ENCODE measurements at places on chromosomes 1 and 21. TPM values are rescaled to one million over a fixed set of nuclear protein-coding genes. Genes with fewer than 3 reads are reported as not detected.

Gene MIXL1
- polyA plus RNA-seq: 2.2 TPM

Gene LIN28A
- 0.23 TPM for polyA plus RNA-seq

Gene ANXA9
- 8.8 TPM for polyA plus RNA-seq

Gene FCAMR
- not detected for polyA plus RNA-seq

Gene CELA3B
- not detected for polyA plus RNA-seq

Gene IRF6
- polyA plus RNA-seq: 31.0 TPM

Gene DNAH14
- 15.2 TPM for polyA plus RNA-seq

Gene DMRTA2
- polyA plus RNA-seq: not detected

Gene SLC22A15
- 3.4 TPM for polyA plus RNA-seq

Gene TSPAN1
- polyA plus RNA-seq: 69.8 TPM

Gene CFAP45
- polyA plus RNA-seq: not detected

Gene S100A7A
- polyA plus RNA-seq: not detected

Gene GPR153
- 7.1 TPM for polyA plus RNA-seq

Gene LCE1D
- not detected for polyA plus RNA-seq

Gene LYSMD1
- polyA plus RNA-seq: 2.5 TPM

Gene ATP8B2
- 11.7 TPM for polyA plus RNA-seq

Gene KLF17
- not detected for polyA plus RNA-seq

Gene IL6R
- 39.2 TPM for polyA plus RNA-seq

Gene TNFSF4
- 0.80 TPM for polyA plus RNA-seq

Gene COL24A1
- polyA plus RNA-seq: 3.2 TPM

Gene OLIG2
- polyA plus RNA-seq: not detected

Gene WLS
- polyA plus RNA-seq: 79.9 TPM

Gene C1orf116
- polyA plus RNA-seq: 18.7 TPM

Gene CTTNBP2NL
- 10.2 TPM for polyA plus RNA-seq

Gene DIO1
- polyA plus RNA-seq: 24.2 TPM

Gene LYPD8
- not detected for polyA plus RNA-seq

Gene CCNL2
- 364 TPM for polyA plus RNA-seq

Gene MAPKAPK2
- polyA plus RNA-seq: 13.3 TPM

Gene MX1
- 14.2 TPM for polyA plus RNA-seq

Data from hepatocyte (in vitro differentiated cells).